Cortex of kidney (tissue), 1 donor: ENCODE measurements at places on chromosomes 16 and 17.

- DNase-seq = no peak
Measured at GRCh38 chr16:68242926-68243858, 2.0 kb upstream of the PLA2G15 start.

DNA sequence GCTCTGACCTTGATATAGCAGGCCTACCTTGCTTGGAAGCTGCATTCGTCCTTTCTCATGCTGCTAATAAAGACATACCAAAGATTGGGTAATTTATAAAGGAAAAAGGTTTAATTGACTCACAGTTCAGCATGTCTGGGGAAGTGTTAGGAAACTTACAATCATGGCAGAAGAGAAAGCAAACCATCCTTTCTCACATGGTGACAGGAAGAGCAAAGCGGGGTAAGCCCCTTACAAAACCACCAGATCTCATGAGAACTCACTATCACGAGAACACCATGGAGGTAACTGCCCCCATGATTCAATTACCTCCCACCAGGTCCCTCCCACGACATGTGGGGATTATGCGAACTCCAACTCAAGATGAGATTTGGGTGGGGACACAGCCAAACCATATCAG, 6.0 kb upstream of the MAPT start:
- no peak for DNase-seq

DNA sequence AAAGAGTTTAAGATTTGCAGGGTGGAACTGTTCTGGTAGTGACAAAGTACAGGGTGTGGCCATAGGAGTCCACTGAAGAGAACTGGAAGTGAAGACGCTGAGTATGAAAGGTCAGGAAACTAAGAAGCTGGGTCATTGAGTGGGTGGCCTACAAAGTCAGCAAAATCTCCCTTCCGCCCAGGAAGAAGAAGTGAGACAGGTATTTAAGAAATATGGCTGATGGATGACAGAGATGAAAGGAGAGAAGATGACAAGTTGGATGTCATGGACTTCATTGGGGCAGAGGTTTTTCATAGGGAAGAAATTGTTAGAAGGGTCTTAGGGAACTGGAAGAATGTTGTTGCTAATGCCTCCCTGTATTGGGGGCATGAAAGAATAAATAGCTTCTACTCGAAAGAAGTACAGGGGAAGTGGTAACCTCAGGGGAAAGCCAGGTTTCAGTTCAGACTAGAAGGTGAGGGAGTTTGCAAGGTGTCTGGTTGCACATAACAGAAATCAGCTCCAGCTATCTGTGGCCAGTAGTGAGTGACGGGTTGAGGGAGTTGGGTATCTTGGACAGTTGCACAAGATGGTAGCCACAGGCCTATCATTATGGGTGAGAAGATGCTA, 33.6 kb upstream of the MED13 start:
- no peak for DNase-seq

DNA sequence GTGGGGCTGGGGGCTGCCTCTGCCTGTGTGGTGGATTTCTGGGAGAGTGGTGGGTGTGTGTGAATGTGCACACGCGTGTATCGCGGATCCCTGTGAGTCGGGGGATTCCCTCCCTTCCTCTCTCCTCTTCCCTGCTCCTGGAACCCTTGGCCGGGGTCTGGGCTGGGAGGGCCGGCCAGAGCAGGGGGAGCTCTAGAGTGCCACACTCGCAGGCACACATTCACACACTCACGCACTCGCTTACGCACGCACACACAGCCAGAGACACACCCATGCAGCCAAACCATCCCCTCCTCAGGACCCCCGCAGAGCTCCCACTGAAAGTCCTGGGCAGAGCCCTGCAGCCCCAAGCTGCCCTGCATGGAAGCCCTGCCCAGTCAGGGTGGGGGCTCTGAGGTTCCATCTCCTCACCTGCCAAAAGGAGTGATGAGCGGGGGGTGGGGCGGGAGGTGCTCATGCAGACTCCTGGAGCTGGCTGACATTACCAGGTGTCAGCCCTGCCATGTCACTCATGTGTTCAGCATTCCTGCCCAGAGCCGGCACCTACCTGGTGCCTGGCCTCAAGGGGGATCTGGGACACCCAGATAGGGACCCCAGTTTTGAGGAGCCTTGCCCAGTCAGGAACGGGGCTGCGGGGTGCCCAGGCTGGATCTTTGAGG, 1.9 kb downstream of the NECAB2 start:
- DNase-seq = no peak

DNA sequence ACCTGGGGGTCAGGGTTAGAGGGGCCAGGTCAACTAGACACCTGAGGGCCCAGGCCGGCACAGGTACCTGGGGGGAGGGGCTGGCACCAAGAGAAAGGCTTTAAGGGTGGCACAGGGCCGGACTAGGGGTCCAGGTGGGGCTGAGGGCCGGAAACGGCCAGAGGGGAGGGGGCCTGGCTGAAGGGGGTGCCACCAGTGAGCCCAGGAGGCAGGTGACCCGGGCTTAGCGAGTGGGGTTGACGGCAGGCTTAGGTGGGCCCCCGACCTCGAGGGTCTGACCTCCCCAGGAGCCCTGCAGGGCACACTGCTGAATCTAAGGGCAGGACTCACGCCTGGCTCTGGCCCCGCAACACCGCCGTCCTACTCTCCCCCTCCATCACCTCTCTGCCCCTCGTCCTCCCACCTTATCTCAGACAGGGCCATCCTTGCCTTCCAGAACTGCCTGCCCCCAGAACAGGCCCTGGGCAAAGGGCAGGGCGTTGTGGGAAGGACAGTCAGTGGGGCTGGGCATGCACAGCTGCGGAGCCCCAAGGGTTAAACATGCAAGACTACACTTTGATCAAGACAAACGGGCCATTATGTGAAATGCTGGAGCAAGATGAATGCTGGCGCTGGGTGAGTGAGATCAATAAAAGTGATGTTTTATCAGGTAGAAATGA, 44.4 kb downstream of the ACTG1 start:
- no peak for DNase-seq

- DNase-seq = no peak
Measured at GRCh38 chr17:82542439-82542838, 22.9 kb downstream of the FOXK2 start.

GRCh38 chr17:79593205-79593604, 17.6 kb downstream of the RBFOX3 start:
- DNase-seq = no peak

DNA sequence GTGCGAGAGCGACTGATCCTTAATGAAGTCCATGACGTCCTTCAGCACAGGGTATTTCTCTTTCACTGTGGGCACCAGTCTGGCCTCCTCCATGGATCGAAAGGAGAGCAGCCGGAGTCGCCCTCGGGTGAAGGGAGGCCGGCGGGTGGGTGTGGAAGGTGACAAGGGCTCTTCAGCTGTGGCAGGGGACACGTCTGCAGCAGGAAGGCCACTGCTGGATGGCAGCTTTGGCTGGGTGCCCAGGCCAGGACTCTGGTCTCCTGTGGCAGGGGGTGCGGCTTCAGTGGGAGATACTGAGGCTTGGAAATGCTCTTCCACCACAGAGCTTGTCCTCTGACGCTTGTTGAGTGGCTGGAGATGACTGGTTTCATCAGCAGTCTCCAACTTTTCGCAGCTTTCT, 78.5 kb downstream of the ZZEF1 start:
- DNase-seq = no peak

DNA sequence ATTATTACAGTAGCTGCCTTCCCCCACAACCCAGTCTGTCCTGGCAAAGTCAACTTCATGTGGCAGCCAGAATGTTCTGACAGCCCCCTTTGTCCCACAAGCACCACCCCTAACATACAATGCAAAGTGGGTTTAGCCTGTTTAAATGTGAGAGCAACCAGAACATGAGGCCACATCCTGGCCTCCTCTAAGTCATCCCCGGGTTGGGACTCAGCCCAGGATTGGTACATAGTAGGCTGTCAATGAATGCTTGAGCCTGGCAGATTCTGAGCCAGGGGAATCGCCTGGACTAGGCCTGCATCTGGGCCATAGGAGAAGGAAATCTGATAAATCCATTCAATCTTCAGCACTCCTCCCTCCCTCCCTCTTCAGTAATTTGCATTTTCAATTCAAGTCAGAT, 4.3 kb upstream of the ITGA3 start:
- DNase-seq = no peak

- DNase-seq = no peak
Measured at GRCh38 chr16:67537270-67537635, 8.6 kb downstream of the RIPOR1 start.

DNA sequence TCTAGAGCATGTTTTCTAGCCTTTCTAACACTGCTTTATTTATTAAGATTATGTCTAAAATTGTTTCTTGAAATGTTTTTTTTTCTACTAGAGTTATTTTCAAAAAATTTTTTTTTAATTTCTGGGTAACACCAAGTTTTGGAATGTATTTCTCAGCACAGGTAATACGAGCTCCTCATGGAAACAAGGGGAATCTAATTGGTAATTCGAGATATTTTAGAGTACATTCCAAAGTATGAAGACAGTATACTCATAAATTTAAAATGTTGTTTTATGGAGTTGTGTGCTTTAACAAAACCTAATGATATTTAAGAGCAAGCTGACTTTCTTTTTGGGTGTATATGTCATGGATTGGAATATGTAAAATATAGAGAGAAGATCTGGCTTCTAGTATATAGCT, 42.4 kb downstream of the OMG start:
- no peak for DNase-seq

GRCh38 chr16:85600078-85600477, 13.0 kb upstream of the GSE1 start:
- no peak for DNase-seq

DNA sequence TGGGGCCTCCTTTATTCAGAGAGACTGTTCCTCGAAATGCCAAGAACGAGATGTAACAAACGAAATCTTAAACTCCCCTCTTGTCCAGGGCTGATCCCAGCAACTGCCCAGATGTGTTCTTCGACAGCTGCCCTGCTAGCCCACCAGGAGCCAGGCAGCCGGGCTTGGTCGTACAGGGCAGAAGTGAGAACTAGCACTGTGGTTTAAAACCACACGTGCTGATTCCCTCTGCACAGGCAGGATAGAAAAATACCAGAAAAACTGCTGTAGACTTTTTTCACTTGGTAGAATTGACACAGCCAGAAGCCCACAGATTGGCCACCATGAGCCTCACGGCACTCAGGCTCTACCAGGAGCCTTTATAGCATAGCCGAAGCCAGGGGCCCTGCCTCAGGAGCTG, 33.1 kb downstream of the PLD6 start:
- no peak for DNase-seq

DNA sequence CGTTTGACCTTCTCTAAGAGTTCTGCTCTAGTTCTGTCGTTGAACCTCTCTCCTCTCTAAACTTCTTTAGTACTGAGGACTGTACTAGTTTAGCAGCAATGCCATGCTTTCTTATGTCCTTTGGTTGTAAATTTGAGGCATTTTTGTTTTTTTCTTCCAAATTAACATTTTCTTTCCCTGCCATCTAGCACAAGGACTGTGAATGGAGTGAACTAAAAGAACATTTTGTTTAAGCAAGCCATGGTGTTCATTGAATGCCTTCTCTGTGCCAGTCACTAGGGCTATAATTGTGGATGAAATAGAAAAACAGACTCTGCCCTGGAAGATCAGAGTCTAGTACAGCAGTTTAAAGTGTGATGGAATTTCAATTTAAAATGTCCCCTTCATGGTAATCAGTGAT, 137.9 kb downstream of the FTO start:
- no peak for DNase-seq

- no peak for DNase-seq
Measured at GRCh38 chr17:15274017-15274416, 8.9 kb upstream of the PMP22 start.
